ENCODE measurements at places on chromosomes 2 and 18. TPM values are rescaled to one million over a fixed set of nuclear protein-coding genes. Genes with fewer than 3 reads are reported as not detected.

ZEB2 gene
- 307 TPM for total RNA-seq

NGEF gene
- 4.1 TPM for total RNA-seq

STARD6 gene
- 0.53 TPM for total RNA-seq

IMPA2 gene
- 38.2 TPM for total RNA-seq

IL1RL1 gene
- 12.8 TPM for total RNA-seq

PLA2R1 gene
- total RNA-seq = 17.9 TPM

PTCD3 gene
- 159 TPM for total RNA-seq

GRCh38 chr2:33791625-33792024 lies 192.5 kb upstream of the FAM98A start:
- no peak for DNase-seq

GRCh38 chr2:20150806-20151571 lies 73.9 kb downstream of the SDC1 start:
- no peak for DNase-seq

GRCh38 chr2:227411990-227412350 lies 24.2 kb upstream of the SCYGR1 start:
- no peak for DNase-seq

DNA sequence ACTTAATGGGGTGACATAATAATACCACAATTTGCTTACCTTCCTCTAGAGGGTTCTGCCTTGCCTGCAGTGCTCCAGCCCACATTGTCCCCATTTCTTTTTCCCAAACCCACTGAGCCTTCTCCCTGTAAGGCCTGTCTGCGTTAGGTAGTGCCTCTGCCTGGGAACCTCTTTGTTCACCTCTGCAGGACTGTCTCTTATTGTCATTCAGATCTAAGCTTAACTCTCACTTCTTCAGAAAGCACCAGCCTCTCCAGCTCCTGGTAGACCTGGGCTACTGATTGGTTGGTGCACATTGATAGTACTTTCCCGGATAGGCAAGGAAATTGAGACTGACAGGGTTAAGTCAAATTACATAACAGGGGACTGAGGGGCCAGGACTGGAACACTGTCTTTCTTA lies 49.1 kb downstream of the CCDC85A start:
- DNase-seq = no peak

DNA sequence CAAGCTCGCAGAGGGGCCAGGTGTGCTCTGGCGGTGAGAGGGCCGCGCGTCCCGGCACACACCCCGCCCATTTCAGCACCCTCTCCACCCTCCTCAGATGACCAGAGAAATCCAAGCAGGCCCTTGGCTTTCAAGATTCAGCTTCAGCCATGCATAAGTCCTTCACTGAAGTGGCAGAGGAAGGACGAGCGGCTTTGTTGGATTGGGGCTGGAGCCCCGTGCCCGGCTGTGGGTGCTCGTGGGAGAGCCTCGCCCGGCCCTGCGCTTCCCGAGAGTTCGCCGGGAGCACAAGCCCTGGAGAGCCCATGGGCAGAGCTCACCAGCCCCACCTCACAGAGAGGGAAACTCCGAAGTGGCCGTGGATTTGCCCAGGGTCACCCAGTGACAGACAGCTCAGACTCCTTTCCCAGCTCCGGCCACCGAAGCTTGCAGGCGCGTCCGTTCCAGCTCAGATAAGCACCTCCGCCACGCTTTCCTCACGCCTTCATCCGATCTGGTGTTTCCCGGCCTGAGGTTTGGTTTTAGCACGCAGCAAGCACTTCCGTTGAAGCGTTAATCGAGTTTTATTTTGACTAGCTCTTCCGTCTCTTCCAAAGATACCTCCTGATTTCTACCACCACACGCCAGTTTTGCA lies 45.6 kb upstream of the MTCL1 start:
- no peak for DNase-seq

- DNase-seq = no peak
Measured at GRCh38 chr2:98507891-98508708, 63.4 kb downstream of the INPP4A start.

- DNase-seq = no peak
Measured at GRCh38 chr18:66833646-66834045, 229.8 kb upstream of the CDH19 start.

GRCh38 chr2:168703926-168704325 lies 98.5 kb upstream of the NOSTRIN start:
- DNase-seq = no peak

GRCh38 chr2:169495310-169495928 lies 14.1 kb upstream of the KLHL41 start:
- DNase-seq = no peak

DNA sequence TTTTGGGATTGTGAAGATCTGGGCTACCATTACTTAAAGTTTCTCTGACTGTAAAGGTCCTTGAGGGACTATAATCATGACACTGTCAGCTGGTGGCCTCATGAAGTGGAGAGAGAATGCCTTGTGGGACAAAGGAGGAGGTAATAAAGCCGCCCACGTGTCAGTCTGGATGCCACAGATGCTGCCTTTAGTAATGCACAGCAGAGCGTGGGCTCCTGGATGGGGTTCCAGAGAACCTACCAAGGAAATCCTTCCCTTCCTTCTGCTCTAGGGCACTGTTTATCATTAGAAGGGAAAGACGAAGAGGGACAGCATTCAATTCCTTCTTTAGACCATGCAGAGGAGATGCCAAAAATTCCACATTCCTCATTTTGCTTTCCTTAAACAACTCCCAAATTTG lies 63.5 kb downstream of the COL5A2 start:
- DNase-seq = no peak

- DNase-seq = no peak
Measured at GRCh38 chr2:104919127-104919526, 65.2 kb downstream of the POU3F3 start.

- no peak for DNase-seq
Measured at GRCh38 chr2:111209045-111209514, 88.4 kb downstream of the BCL2L11 start.

- DNase-seq = no peak
Measured at GRCh38 chr2:121149384-121149783, 135.6 kb downstream of the TFCP2L1 start.

DNA sequence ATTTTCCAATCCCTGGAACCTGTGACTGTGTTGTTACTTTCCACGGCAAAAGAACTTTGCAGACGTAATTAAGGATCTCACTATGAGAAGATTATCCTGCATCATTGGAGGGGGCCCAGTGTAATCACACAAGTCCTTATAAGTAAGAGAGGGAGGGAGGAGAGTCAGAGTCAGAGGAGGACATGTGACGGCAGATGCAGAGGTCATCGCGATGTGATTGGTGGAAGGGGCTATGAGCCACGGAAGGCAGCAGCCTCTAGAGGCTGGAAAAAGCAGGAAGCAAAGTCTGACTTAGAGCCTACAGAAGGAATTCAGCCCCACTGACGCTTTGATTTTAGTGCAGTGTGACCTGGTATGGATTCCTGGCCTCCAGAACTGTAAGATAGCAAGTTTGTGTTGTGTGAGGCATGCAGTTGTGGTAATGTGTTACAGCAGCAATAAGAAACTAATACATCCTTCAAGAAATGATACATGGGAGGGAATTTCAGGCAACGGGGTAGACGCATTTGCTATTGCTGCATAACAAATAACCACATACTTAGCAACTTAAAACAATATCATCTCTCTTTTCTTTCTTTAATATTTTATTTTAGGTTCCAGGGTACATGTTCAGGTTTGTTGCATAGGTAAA lies 112.7 kb upstream of the SERPINE2 start:
- no peak for DNase-seq

DNA sequence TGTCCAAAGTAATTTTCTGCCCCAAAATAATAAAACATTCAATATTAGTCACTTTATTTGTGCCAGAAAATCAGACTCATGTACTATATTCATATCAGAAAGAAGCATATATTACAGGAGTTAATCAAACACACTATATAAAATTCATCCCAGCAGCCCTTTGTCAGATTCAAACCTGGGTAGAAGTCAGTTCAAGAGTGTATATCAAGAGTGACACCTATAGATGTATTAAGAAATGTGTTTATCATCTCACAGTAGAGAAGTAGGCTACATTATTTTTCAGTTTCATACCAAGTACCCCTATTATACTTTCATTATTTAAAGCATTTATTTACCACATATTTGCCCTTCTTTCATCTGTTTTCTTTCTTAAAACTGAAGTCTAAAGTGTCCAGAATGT lies 193.2 kb upstream of the DDX18 start:
- DNase-seq = no peak

- DNase-seq = no peak
Measured at GRCh38 chr2:162058973-162059668, 14.9 kb downstream of the DPP4 start.

- DNase-seq = no peak
Measured at GRCh38 chr2:39730685-39731302, 48.3 kb downstream of the THUMPD2 start.

DNA sequence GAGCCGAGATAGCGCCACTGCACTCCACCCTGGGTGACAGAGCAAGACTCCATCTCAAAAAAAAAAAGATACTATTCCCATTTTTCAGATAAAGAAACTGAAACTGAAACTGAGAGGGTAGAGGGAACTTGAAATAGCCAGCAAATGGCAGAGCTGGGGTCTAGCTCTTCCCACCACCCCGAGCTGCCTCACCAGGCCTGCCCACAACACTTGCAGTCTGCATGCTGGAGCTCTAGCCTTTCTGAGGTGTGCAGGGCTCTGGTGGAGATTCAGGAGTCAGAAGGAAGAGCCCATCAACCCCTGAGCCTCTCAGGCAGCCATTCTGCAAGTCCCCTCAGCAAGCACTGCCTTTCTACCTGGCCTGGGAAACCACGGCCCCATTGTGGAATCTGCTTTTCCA lies 14.3 kb downstream of the EDAR start:
- no peak for DNase-seq

GRCh38 chr2:3260959-3261358 lies 116.7 kb downstream of the EIPR1 start:
- DNase-seq = no peak

DNA sequence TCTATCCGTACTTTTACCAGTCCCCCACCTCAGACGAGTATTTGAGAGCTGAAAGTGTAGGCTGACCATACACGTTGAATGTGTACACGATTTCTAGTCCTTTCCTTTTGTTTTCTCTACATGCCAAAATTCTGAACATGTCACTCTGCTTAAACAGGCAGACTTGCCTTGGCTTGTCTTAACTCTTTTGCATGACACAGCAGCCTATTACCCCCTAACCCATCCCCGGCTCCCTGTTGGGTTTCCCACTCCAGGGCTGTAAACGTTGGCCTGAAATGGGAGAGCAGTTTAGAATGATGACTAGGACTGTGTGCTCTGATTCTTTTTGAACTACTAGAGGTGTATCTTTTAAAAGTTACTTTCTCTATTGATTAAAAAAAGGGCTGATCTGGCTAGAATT lies 19.1 kb downstream of the MTCL1 start:
- no peak for DNase-seq

DNA sequence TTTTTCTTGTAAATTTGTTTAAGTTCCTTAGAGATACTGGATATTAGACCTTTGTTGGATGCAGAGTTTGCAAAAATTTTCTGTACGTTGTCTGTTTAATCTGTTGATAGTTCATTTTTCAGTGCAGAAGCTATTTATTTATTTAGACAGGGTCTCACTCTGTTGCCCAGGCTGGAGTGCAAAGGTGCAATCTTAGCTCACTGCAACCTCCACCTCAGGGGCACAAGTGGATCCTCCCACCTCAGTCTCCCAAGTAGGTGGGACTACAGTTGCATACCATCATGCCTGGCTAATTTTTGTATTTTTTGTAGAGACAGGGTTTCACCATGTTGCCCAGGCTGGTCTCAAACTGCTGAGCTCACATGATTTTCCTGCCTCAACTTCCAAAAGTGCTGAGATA lies 568.2 kb upstream of the REG3G start:
- DNase-seq = no peak

DNA sequence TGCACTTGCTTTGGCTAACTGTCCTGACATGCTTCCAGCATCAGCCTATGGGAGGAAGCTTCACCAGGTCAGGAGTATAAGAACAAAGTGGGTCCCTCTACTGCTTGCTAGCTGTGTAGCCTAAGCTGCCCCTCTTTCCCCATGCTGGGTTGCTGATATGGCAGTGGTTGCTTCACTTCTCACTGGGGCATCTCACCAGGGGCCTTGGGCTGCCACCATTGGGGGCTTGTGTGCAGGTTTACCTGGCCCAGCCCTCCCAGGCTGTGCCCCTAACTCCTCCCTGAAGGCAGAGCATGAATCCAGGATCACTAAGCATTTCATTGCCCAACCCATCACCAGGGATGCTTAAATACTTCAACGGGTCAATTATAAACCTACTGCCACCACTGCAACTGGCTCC lies 817.1 kb upstream of the TMEFF2 start:
- DNase-seq = no peak

- no peak for DNase-seq
Measured at GRCh38 chr2:114925296-114926255, 483.1 kb downstream of the DPP10 start.

DNA sequence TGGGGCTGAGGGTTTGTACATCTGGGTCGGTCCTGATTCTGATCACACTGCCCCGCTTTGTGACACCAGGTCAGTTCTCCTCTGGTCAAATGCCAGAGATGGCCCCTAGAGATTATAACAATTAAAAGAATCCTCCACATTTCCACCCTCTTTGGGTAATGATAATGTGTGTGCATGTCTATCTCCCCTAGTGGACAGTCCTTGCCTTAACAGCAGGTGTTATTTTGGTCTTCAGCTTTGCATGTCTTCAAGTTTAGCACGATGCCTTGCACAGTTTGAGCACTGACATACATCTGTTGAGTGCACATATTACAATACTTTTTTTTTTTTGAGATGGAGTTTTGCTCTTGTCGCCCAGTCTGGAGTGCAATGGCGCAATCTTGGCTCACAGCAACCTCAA lies 25.7 kb upstream of the COX7A2L start:
- no peak for DNase-seq

- no peak for DNase-seq
Measured at GRCh38 chr2:237161189-237161588, 75.5 kb downstream of the COPS8 start.

All from urinary bladder (tissue), 4 donors.